ENCODE measurements at places on chromosomes 3 and 15.

- no peak for DNase-seq
Observed at GRCh38 chr3:55571913-55572312, 84.8 kb upstream of the WNT5A start.

- no peak for DNase-seq
Observed at GRCh38 chr15:73048624-73049295, 3.5 kb upstream of the NEO1 start.

DNA sequence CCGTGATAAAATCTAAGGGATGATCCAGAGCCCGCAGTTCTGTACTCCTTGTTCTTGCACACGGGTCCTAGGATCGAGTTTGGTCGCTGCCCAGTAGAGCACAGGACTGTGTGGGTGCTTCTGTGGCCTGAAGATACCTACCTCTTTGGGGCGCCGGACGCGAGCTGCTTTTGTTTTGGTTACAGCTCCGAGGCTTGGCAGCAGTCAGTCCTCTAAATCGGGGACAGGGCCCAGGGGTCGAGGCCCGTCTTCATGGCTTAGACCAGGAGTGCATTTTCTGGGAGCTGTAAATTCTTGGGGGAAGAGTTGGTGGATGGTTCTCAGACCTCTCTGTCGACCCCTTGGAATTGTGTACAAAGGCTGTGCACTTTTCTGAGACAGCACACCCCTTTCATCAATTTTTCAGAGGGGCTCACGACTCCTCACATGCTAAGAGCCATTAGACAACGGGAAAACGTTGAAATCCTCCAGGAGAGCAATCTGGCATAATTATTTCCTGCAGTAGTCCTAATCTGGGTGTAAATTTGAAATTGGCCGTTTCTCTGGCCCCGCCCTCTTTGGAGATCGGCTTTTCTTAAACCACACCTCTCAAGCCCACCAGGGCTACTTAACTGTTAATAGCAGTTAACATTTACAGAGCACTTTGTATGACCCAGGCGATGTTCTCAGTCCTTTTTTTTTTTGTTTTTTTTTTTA, 928 bp downstream of the CEP97 start:
- DNase-seq: no peak

DNA sequence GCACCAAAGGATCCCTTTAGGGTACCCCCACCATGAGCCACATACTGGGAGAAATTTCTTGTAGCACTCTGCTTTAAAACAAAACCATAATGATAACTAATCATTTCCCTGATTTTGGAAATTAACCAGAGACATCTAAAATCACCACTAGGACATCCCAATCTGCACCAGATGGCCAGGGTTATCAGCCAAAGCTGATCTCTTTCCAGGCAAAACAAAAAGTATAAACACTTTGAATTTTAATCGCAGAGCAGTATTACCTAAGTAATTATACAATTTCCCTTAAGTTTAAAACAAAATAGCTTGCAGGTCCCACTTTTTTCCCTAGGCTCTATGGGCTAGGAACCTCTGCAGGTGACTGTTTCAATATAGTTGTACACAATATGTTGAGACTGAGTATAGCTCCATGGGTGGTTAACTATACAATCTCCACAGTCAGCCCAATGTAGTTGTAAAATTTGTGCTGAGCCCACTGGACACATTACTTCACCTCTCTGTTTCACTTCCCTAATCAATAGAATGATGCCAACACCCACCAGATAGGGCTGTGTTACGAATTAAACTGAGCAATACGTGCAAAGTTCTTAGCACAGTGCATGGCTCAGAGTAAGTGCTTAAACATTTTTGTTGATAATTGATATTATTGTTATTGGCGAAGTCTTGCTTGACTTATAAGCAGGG, 629 bp upstream of the NOX5 start:
- no peak for DNase-seq

DNA sequence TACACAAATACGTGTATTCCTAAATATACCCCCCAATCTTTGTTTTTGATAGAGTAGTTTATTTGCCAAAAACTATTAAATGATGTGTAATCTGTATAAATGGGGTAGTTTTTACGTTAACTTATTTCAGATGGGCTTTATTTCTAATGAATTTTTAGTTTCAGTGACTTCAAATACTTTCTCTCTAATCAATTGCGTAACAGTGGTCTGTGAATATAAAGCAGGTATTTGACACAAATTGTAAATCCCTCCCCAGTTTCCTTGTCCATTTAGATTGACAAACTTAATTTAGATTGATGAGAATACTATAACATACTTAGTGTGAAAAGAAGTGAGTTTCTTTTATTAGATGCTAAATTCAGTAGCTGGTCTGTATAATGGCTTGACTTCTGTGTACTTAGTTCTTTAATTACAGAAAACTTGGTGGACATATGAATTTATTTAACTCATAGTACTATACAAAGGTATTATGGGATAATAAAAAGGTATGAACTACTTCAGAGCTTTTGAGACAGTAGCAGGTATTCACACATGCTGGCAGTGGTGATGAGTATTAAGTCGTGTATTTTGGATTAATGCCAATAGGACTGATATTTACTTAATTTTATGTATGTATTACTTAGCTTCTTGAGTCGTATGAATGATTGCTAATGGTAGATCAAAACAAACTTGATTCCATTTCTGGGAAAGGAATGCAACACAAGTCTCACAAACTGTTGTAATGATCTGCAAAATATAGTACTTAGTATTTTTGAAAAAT, 81.6 kb downstream of the STT3B start:
- DNase-seq: no peak

DNA sequence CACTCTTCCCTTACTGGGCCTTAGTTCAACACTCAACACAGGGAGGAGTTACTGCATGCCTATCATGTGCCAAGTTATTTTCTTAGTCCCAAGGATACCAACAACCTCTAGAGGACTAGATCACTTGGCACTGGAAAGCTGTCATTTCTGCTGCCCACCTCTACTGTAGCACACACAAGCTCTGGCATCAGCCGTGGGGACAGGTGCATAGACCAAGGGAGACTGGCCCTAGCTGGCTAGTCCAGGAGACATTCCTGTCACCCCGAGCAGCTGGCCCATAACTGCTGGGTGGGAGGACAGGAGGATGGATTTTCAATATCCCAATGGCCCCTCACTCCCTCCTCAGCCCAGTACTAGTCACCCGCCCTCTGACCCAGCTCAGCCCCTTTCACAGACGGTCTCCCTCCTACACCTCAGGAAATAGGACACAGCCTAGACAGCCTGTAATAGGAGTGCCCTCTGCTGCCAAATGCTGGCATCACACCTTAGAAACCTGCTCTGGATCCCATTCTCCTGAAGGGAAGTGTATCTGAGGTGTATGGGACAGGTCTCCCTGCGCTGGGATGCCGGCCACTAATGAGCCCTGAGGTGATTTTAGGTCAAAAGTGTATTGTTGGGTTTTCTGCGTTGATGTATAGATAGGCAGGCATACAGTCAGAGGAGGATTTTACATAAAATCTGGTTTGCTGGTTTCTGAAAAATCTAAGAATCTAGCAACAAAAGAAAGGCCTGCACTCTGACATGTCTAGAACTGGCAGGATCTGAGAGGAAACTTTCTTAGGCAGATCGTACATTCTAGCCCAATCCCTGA, 3.4 kb upstream of the DZIP1L start:
- DNase-seq: peak; percentile 13

DNA sequence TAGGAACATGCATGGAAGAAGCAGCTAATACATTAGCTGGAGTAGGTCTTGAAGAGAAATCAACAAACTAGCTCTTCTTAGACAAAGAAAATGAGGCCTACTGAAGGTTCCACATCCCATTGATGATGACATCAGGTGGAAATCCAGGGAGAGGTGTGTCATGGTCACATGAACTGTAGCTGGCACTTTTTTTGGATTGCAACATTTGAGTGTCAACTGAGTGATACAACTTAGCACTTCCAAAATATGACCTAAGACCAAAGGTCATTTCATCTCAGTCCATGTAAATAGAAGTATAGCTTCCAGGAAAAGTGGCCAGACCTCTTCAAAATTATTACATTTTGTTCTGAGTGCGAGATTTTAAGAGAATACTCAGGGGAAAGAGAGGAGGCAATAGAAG, 117.2 kb upstream of the MEIS2 start:
- DNase-seq: no peak

DNA sequence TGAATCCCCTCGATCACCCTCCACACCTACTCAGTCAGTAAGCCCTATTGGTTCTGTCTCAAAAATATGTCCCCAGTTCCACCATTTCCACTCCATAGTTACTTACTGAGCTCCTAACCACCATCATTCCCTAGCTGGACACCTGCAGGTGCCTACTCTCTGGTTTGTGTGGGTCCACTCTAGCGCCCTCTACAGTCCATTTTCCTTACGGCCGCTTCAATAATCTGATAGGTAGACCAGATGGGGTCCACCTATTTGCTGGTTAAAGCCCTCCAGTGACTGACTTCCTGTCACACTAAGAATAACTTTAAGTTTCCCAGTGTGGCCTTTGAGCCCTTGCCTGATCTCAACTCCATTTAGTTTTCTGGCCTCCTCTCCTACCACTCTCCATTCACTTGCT, 5.0 kb downstream of the GXYLT2 start:
- no peak for DNase-seq

DNA sequence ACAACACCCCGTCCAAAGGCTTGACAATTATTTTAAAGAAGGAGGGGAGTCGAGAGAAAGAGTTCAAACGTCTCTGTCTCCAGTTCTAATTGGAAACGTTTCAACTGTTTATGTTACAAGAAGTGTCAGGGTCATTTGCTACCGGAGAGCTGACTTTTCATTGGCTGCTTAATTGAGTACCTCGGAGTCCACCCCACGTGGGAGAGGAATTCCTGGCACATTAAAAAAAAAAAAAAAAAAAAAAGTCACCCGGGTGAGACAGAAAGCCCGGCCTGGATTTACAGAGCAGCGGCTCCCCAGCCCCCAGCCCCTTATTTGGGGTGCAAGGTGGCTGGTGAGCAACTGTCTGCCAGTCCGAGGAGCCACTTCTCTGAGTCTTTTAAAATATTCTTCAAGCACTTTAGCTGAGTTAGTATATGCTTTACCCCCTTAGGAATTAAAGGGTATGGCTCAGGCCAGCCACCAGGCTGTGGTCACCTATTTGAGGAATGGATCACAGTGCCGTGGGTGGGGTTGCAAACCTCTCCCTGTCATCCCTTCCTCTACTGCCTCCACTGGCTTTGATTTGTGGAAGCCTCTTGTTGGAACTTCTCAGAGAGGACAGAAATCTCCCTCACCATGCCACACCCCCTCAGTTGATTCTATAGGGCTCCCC, 3.9 kb upstream of the TLE3 start:
- DNase-seq: no peak

Data from stimulated activated CD4-positive, alpha-beta T cell treated with anti-CD3 and anti-CD28 coated beads, TNF-alpha, amount 100 ng/mL, for 24 hours (primary cell).